ENCODE measurements at places on chromosomes 5 and 9.

DNA sequence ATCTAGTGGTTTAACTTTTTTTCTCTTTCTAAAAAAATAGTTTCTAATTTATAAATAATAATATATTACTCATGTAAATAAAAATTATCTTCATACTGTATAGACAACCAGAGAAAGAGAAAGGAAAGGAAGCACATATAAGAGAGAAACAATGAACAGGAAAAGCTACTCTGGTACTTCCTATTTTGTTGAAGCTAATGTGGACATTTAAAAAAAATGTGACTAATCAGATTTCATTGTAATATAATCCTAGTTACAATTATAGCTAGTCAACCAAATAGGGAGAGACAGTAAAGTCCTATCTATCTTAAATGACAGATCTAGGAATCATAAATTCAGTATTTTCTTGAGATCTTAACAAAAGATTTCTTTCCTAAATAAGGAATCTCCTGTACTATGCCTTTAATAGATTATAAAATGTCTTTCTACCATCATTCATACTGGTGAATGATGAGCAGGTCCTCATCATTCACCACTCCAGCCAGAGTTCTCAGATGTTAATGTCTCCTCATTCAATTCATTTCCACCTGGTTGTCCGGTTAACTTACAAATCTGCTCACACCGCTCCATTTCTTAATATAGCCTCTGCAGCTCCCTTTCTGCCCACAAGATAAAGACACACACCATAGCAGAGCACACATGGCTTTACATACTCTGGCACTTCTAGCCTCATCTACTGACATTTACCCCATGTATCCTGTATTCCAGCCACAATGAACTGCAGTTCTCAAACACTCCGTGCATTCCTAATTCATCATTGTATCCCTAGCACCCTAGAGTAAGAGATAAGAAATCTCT, 30.9 kb downstream of the ZFR start:
- no peak for DNase-seq

DNA sequence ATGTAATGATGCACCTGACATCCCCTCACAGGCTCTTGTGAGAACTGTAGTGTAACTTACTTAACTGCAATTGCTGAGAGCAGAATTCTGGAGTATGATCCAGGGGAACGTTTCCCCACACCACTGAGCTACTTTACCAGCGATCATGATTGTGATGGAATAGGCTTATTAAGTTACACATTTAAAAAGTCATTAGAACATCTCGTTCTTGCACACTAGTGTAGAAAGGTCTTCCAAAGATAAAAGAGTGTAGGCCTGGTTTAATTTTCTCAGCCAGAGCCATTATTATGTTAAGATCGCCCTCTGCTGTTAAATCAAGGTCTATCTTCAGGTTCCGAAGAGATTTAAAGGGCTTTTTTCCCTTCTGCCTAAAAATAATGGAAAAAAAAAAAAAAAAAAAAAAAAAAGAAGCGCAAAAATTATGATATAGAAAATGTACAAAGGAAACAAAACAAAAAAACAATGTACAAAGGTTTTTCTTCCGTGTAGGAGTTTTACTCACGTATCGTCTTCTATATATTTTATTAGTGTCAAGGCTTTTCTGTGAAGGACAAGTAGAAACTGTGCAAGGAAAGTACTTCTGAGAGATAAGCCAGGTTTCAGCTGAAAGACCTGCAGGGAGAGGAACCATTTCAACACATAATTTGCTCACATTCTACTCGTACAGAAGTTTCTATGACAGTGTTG, 18.6 kb upstream of the MOB3B start:
- DNase-seq, result no peak

- no peak for DNase-seq
Measured at GRCh38 chr5:6480133-6481051, 31.7 kb downstream of the UBE2QL1 start.

DNA sequence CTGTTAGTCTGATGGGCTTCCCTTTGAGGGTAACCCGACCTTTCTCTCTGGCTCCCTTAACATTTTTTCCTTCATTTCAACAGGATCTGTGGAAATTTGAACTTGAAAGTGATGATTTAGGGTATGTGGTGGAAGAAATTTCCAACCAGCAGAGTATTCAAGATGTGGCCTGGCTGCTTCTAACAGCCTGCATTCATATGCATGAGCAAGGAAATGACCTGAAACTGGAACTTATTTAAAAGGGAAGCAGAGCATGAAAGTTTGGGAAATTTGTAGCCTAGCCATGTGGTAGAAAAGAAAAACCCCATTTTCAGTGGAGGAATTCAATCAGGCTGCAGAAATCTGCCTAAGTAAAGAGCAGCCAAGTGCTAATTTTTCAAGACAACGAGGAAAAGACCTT, 41.7 kb downstream of the UNC13B start:
- DNase-seq, result no peak

- DNase-seq, result no peak
Measured at GRCh38 chr5:10607023-10607665, 43.3 kb downstream of the ANKRD33B start.

GRCh38 chr9:124423591-124423990, 8.3 kb upstream of the PSMB7 start:
- DNase-seq, result no peak

- no peak for DNase-seq
Measured at GRCh38 chr5:173494446-173494845, 122.0 kb downstream of the BOD1 start.

- no peak for DNase-seq
Measured at GRCh38 chr9:35162605-35163315, 951 bp downstream of the UNC13B start.

GRCh38 chr5:76174101-76174500, 90.9 kb downstream of the SV2C start:
- DNase-seq, result no peak

DNA sequence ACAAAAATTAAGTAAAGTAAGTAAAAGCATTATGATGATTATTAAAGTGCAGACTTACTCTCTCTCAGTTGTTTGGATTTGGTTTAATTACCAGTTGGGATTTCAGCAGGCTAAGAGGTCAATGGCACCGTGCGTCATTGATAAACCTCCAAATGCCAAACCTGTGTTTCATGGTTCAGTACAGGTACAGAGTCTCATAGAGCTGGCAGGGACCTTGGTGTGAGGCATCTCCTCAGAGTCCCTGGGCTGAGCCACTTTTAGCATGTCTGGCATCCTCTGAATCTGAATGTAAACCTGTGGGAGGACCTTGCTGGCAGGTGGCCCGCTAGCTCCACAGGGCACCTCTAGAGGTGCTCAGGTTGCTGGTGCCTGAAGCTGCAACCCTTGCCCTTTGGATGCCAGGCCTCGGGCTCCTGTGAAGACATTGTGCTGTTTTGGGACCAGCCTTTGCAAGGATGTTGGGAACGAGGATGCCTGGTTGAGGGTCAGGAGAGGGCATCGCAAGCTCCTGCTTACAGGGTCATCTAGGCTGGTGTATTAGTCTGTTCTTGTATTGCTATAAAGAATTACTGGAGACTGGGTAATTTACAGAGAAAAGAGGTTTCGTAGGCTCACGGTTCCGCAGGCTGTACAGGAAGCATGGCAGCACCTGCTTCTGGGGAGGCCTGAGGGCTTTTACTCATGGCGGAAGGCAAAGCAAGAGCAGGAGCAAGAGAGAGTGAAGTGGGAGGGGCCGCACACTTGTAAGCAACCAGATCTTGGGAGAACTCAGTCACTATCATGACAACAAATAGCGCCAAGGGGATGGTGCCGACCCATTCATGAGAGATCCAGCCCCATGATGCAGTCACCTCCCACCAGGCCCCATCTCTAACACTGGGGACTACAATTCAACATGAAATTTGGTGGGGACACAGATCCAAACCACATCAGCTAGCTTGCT, 14.9 kb upstream of the STC2 start:
- DNase-seq, result no peak

- DNase-seq, result peak; percentile 47
Measured at GRCh38 chr9:134396825-134397224, 70.6 kb downstream of the RXRA start.

- no peak for DNase-seq
Measured at GRCh38 chr5:109411627-109412026, 1.9 kb upstream of the PJA2 start.

GRCh38 chr5:172659909-172660628, 19.0 kb downstream of the NEURL1B start:
- no peak for DNase-seq

GRCh38 chr5:53288511-53288910, 179.0 kb upstream of the MOCS2 start:
- no peak for DNase-seq

- no peak for DNase-seq
Measured at GRCh38 chr9:72030767-72031166, 29.6 kb downstream of the C9orf57 start.

GRCh38 chr5:55101556-55102276, 730 bp upstream of the GZMA start:
- no peak for DNase-seq

DNA sequence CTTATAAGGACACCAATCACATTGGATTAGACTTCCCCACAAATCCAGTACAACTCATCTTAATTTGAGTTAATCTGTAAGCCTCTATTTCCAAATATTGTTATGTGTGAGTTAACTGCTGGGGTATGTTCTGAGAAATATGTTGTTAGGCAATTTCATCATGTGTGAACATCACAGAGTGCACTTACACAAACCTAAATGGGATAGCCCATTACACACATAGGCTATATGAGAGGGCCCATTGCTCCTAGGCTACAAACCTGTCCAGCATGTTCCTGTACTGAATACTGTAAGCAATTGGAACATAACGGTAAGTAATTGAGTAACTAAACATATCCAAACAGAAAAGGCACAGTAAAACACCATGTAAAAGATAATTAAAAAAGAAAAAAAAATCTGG, 19.1 kb upstream of the ARSI start:
- no peak for DNase-seq

DNA sequence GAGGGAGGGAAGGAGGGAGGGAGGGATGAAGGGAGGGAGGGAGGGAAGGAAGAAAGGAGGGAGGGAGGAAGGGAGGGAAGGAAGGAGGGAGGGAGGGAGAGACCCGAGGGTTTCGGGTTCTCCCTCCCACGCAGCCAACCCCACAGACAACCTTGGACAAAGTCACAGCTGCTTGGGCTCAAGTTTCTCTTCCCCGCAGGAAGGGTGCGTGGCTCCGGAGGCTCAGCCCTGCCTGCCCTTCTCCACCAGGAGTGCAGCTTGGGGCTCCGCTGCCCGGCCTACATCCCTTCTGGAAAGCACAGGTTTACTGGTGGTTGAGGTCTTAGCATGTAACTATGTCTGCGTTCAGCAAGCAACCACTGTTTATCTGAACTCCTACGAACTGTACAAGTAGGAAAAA, 15.0 kb downstream of the SLC12A7 start:
- no peak for DNase-seq

GRCh38 chr5:135304352-135305221, 94.4 kb downstream of the MACROH2A1 start:
- DNase-seq, result no peak

DNA sequence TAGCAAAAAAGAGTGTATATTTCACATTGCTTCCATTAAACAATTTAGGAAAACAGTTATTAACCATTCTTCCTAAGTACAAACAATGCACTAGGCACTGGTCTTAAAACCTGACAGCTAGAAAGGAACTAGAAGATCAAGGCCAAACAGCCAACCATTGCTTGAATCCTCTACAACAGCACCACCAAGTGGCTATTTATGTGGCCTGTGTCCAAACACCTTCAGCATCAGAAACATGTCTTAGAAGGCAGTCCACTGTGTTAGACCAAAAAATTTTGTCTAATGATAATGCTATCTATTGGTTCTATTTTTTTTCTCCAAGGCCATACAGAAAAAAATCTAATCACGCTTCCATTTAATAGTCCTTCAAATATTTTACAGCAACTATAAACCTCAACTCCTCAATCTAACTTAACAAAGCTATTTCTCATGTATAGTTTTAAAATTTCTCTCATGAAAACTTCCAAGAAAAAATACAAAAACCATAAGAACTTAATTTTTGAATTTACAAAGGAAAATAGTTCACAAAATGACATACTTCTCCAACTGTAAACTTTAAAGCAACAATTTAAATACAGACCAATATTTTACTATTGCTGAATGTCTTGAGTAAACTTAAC, 36.1 kb downstream of the CAAP1 start:
- DNase-seq, result no peak
